ENCODE measurements at places on chromosomes 6 and 20.

DNA sequence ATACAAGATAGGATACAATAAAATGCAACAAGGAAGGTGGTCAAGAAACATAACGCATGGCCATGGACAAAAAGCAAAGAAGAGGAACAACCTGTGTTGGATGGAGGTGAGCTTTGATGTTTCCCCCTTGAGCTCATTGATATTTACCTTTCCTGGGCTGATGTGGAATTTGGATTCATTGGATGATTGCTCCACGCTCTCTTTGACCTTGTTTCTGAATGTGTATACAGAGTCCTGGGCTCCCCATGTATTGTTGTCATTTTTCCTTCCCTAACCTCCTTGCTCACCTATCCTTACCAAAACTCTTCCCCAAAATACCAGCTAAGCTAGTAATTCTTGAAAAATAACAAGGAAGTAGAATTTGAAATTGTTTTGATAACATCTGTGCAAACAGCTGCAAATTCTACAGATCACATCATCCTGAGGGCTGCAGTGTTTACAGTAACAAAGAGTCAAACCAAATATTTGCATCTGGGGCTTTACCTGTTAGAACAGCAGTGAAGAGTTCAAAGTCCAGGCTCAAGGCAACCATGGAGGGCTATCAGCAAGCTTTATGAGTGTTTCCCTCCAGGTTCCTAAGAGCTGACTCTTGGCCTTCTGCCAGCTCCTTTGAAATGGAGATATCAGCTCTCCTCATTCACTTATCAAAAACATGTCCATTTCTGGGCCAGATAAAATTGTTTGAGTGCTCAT lies 214.3 kb upstream of the MARCKS start:
- DNase-seq: no peak

- no peak for DNase-seq
These were observed 4.5 kb downstream of the PHF3 start for GRCh38 chr6:63640062-63640461.

GRCh38 chr6:85464722-85465150 lies 14.9 kb downstream of the NT5E start:
- no peak for DNase-seq

DNA sequence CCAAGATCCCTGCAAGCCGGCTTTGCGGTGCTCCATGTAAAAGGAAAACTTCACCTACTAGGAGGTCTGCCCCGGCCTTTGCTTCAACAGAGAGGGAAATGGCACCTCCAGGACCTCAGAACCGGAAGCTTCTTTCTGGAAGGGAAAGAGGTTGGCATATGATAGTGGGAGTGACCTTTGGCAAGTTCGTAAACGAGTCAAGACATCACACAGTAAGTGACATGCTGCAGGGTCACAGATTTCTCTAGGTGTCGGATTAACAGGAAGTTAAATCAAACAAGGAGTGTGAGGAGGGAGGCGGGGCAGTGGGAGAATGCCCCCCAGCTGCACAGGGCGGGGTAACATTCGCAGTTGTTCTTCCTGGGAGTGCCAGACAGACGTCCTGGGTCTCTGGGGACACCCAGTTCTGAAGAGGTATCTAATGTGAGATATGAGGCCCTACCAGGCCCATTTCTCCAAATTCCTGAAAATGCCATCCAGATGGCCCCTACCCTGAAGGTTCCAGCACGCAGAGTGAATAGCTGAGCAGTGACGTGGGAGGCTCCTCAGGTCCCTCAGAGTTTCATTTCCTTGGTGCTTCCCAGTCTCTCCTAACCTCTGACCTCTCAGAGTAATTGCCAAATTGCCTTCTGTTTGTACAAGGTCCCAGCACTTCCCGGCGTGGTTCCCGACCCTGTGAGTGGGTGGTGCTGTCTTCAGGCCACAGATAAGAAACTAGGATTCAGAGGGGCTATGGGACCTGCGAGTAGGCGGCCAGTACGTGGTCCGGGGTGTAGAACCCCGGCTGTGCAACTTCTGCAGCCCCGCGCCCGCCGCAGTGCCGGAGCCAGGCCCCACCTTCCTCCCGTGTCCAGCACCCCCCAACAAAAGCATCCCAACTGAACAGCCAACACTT lies 1.9 kb downstream of the RRBP1 start:
- no peak for DNase-seq

DNA sequence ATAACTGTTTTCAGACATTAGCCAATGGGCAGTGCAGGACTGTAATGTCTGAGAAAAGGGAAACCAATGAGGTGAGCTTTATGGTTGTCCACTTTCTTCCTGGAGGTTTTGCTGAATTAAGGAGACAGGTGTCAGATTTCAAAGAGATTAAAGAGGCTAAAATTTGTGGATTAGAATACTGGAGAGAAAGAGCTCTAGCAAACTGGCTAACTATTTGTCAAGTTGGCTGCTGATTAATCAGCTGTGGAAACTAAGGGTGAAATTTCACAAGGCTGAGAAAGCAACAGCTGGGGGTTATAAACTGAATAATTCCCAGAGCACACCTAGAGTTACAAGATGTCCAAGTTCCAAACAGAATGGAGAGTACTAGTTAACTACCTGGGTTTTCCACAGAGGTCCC lies 198.9 kb downstream of the TBC1D32 start:
- no peak for DNase-seq

GRCh38 chr20:50111120-50111828 lies 1.7 kb downstream of the UBE2V1 start:
- DNase-seq: no peak

- DNase-seq: no peak
These were observed 64.2 kb upstream of the CCN6 start for GRCh38 chr6:111989743-111990142.

DNA sequence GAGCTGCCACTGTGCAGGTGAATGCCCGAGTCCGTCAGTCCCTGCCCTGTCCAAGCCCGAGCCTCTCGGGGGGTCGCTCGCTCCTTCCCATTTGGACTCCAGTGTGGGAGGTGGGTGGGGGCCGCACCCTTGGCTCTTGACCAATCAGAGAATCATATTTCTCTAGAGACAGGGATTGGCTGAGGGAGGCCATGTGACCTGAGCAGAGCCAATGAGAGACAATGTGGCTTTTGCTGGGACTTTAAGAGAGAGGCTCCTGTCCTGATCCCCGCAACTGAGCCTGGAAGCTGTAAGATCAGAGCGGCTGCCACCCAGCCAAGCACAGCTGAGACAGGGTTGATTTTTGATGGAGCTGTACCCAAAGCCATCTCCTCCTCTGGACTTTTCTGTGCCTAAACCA lies 199.3 kb downstream of the TFAP2C start:
- no peak for DNase-seq

DNA sequence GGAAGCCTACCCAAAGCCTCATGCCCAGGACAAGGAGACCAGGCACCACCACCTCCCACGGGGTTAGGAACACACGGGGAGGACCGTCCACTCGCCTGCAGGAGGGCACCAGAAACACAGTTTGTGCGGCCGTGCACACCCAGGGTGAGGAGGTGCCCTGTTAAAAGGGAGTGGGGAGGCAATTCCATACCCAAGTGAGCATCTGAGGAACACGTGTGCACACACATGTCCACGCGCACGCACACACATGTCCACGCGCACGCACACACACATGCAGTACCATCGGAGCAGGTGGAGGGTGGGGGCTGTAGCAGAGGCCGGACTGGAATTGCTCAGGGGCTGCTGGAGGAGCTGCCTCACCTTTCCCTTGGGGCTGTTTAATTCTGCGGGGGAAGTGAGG lies 259.4 kb downstream of the TAF4 start:
- DNase-seq: no peak

DNA sequence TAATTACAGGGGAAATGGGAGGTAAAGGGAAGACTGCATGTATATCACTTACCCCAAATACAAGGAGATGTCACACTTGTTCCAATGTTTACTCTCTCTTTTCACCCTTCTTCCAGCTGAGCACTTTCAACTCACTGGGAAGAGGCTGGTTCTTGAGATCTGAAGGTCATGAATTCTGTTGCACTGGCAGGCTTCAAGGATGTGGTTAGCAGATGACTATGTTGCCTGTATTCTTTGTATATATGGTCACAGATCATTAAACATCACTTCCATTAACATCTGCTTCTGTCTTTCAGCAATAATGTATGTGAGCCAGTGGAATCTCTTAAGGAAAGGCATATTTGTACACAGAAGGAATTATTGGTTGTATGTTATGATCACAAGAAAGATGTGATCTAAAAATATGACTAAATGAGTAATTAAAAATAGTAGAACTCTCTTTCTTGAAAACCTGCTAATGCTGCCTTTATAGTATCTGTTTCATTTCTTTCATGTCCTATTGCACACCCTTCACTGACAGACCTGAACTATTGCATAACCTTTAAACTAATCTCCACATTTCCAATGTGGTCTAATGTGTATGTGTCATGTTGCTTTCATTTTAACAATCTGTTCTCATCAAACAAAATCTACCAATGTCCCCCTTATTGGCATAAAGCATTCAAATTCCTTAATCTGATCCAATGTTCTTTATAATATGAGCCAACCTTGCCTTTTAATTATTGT lies 131.4 kb upstream of the EPHA7 start:
- DNase-seq: no peak

- DNase-seq: no peak
These were observed 21.9 kb downstream of the COL11A2 start for GRCh38 chr6:33170176-33171015.

DNA sequence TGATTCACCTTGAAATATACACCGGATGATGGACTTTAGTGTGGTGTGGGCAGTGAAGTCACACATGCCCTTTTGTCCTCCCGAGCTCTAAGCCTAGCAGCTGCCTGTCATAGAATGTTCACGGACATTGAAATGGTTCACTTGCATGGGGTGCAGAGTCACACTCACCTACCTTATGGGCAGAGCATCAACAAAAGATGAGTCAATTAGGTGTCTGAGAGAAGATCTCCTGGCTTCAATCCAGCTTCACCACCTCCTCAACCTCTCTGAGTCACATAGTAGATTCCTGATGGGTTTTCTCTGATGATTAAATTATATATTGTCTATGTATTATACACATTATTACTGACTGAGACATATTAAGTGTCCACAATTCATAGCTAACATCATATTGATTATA lies 48.1 kb upstream of the HLA-E start:
- DNase-seq: no peak

GRCh38 chr6:113050979-113051378 lies 703.8 kb downstream of the RFPL4B start:
- DNase-seq: no peak

GRCh38 chr6:36566418-36566905 lies 19.2 kb upstream of the STK38 start:
- DNase-seq: no peak

- DNase-seq: no peak
These were observed 66.9 kb downstream of the IGF2R start for GRCh38 chr6:160035693-160036330.

GRCh38 chr6:42448391-42448790 lies 3.3 kb downstream of the TRERF1 start:
- no peak for DNase-seq

Data from activated effector memory CD4-positive, alpha-beta T cell treated with Interleukin-2 at 50 U/mL for 16 hours (primary cell).